ENCODE measurements at places on chromosomes 7 and 10.

GRCh38 chr10:19021162-19021561, 27.4 kb upstream of the MALRD1 start:
- no peak for DNase-seq

DNA sequence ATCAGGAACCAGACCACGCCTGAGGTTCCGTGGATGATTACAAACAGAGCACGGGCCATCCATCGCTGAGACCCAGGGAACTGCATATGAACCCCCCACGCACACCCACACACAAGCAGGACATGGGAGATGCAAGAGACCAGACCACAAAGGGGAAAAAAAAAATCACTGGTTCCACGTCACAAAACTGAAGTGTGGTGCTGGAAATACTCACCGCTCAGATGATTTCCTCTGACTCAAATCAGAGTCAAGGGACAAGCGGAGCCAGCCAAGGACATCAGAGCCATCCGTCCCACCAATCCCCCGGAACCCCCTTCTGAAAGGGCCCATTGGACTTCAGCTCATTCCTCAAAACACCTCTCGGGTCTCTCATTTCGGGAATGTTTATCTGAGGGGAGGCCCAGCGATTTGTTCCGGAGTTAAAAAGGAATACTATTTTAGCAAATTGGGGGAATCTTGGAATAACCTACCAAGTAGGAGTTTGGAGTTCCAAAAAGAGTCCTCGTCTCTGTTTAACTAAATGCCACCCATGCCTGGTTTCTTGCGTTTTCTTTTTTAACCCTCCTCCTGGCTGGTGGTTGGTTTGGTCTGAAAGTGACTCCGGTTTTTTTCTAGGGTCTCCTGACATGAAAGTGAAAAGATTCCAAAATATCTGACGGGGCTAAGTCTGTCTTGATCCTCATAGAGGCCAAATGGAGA, 15.0 kb downstream of the SNX8 start:
- peak; percentile 9 for DNase-seq

- no peak for DNase-seq
Observed at GRCh38 chr10:681670-682318, 7.7 kb downstream of the DIP2C start.

- no peak for DNase-seq
Observed at GRCh38 chr10:133158756-133159610, 1.0 kb upstream of the KNDC1 start.

DNA sequence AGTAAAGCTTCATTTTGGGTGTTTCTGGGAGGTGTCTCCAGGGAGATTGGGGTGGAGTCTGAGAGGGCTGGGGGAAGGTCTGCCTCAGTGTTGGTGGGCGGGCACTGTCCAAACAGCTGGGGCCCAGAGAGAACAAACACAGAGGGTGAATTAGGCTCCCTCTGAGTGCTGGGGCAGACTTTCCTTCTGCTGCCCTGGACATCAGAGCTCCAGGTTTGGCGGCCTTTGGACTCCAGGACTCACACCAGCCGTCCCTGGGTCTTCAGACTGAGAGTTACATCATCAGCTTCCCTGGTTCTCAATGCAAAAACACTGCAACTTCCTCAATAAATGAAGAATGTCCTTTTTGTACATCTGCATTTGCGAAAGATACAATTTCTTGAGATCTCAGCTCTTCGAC, 427.4 kb downstream of the PTPRN2 start:
- DNase-seq, result no peak
